ENCODE measurements at places on chromosomes 6 and 20. TPM values are rescaled to one million over a fixed set of nuclear protein-coding genes. Genes with fewer than 3 reads are reported as not detected.

Gene RBM12
- polyA plus RNA-seq: 80.5 TPM

Gene HCK
- 5.5 TPM for polyA plus RNA-seq

Gene ZBTB12
- 17.0 TPM for polyA plus RNA-seq

Gene COL21A1
- 121 TPM for polyA plus RNA-seq

Gene TBCC
- polyA plus RNA-seq: 17.2 TPM

Gene VAPB
- polyA plus RNA-seq: 41.8 TPM

Gene XKR7
- 0.09 TPM for polyA plus RNA-seq

Gene GSTA3
- 0.51 TPM for polyA plus RNA-seq

Gene CD109
- polyA plus RNA-seq: 24.7 TPM

DNA sequence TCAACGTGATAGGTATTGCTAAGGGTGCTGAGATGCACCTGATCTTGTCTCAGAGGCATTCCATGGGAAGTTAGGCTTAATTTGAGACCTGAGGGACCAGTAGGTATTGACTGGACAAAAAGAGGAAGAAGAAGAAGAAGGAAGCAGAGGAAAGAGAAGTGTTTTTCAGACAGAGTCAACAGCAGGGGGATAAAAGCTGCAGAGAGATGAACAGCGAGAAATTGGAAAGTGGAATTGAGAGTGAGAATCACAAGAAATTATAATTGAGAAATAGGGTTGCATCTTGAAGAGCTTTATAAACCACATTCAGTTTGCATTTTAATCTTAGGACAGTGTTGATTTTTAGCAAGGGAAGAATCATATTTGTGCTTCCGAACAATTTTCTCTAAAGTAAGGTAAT lies 254.0 kb downstream of the CD83 start:
- DNase-seq: no peak

DNA sequence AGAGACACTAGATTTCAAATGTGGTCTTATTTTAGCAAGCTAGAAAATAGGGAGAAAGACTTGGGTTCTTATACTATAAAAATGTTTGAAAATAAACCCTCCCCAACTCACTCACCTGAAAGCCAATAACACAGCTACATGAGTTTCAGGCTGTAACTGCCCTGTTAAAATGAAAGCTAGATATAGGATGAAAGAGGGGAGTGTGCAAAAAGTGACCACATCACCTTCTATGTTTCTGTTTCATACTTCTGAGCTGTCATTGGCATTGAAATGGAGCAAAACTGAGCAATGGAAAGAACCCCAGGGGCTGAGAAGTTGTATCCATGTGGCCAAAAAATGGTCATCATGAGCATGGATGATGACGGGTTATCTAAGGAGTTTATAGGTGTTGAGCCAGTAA lies 148.1 kb upstream of the TENT5A start:
- DNase-seq: no peak

DNA sequence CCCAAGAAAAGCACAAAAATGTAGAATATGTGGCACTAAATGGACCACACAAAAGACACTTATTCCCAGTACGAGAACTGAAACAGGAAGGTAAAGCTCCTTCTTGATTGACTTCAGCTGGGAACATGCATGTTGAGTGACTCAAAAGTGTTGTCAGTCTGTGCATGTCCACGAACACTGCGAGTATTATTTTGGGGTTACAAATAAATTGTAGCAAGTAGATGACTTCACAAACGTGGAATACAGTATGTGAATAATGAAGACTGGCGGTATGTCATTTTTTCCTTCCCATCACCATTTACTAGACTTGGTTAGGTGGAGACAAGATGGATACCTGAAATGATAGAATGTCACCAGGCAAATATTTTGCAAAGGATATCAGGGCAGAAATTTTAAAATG lies 45.4 kb downstream of the L3MBTL3 start:
- DNase-seq: no peak

DNA sequence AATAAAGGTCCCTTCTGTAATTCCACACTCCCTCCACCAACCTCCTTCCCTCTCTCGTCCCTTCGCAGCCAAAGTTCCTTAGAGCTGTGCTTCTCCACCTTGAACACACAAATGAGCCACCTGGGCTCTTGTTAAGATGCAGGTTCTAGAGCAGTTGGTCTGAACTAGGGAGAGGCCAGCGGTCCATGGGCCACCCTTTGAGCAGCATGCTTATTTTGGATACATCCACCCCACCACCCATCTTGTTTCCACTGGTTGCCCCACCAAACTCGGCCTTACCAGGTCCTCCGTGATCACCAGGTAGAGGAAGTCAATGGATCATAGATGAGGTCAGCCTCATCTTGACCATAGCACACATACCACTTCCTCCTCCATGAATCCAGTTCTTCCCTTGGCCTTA lies 7.3 kb upstream of the BPIFA2 start:
- no peak for DNase-seq

DNA sequence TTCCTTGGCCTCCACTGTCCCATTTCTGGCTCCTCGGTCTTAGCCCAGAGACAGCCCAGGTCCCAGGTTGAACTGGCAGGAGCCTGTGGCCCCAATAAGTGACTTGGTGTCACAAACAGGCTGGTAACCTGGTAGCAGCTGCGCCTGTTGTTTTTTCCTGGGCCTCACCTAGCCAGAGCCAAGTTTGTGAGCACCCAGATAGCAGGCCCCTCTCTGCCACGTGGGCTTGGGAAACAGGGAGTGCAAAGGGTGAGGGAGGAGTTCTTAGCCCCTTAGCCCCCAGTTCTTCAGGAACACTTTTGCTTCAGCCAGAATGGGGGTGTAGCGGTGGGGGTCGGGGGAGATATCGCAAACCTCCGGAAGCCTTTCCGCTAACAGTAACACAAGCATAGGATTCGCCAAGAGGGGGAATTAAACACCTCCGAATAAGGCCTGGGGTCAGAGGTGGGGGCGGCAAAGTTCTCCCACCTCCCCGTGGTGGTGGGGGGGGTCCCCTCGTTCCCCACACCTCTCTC lies 760 bp downstream of the C6orf132 start:
- DNase-seq: no peak

- no peak for DNase-seq
These were observed 21.1 kb upstream of the THBS2 start for GRCh38 chr6:169274781-169275180.

- DNase-seq: peak; percentile 7
These were observed 45.2 kb downstream of the THEMIS start for GRCh38 chr6:127855542-127856159.

- no peak for DNase-seq
These were observed 22.8 kb downstream of the ISM1 start for GRCh38 chr20:13243826-13244376.

All from right lung (tissue), 10 donors.